Muscle of arm (tissue), 14 donors: ENCODE measurements at places on chromosomes 16 and 17. TPM values are rescaled to one million over a fixed set of nuclear protein-coding genes. Genes with fewer than 3 reads are reported as not detected.

DNA sequence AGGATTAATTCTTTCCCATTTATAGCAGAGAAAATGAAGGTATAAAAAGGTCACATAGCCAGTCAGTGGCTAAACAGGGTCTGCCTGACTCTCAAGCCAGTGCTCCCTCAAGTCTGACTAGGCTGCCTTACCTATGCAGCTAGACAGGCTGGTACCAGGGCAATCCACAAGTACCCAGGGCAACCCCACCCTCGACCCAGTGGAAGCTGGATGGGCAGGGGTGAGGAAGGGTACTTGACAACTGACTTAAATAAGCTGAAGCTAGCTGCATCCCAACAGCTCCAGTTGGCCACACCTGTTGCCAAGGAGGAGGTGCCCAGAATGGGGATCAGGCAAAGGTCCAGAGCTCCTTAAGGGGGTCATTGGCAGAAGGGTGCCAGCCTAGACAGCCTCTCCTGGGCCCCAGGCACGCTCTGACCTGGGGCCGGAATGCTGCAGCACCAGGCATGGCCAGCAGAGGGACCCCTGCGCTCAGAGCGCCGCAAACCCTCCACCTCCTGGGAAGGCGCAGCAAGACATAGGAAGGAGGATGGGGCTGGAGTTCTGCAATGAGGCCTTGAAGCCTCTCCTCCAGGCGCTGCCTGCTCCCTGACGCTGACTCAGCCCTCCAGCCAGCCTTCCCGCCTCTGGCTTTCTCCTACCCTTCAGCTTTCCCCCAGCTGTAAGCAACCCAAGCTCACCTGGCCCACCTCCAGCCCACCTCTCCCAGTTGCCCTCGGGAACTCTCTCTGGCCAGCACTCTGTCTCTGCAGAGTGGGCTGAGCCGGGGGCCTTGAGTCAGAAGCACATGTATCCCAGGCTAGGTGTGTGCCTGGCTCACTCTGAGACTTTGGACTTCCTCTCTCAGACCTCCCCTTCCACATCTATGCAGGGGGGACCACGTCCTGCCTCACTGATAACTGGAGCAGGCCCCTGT lies 28.8 kb downstream of the MPP2 start:
- DNase-seq: peak; percentile 82

The ITGAD gene
- polyA plus RNA-seq: 0.15 TPM

The MFSD6L gene
- polyA plus RNA-seq: 0.17 TPM

GRCh38 chr16:11507350-11507749 lies 79.4 kb downstream of the LITAF start:
- DNase-seq: no peak

DNA sequence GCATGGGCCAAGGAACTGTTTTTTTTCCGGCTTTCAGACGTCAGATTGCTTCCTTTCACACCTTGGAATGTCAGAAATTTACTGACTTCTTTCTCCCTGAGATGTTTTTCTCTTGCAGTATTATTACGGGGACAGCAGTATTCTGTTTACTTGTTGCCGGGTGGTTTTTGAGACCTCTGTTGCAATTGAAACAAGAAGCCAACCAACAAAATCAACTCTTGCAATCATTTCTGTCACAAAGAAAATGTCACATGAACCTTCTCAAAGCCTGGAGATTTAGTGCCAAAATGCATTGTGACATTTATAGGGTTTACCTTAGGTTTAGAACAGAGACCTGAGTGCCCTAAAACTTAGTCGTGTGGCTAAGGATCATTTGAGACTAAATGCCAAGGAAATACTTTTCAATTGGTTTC lies 174.3 kb downstream of the MAP2K6 start:
- no peak for DNase-seq

DNA sequence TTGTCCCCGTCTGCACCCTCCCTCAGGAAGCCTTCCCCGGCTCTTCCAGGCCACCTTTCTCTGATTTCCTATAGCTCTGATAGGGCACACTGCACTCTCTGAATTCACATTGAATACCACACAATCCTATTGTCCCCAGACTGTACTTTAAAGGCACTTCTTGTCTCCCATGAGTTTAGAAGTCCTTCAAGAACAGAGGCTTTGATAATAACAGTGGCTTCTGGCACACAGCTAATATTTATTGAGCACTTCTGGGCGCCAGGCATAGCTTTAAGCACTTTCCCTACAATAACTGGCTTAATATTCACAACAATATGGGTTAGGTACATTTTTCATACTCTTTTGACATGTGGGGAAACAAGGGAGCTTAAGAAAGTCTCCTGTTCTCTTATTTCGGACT lies 169.7 kb upstream of the IRX6 start:
- no peak for DNase-seq

The CAPNS2 gene
- polyA plus RNA-seq: not detected

The PCGF2 gene
- 30.2 TPM for polyA plus RNA-seq

The CDRT15L2 gene
- not detected for polyA plus RNA-seq
